Thyroid gland (tissue), 4 donors: ENCODE measurements at places on chromosomes 16 and 17. TPM values are rescaled to one million over a fixed set of nuclear protein-coding genes. Genes with fewer than 3 reads are reported as not detected.

DNA sequence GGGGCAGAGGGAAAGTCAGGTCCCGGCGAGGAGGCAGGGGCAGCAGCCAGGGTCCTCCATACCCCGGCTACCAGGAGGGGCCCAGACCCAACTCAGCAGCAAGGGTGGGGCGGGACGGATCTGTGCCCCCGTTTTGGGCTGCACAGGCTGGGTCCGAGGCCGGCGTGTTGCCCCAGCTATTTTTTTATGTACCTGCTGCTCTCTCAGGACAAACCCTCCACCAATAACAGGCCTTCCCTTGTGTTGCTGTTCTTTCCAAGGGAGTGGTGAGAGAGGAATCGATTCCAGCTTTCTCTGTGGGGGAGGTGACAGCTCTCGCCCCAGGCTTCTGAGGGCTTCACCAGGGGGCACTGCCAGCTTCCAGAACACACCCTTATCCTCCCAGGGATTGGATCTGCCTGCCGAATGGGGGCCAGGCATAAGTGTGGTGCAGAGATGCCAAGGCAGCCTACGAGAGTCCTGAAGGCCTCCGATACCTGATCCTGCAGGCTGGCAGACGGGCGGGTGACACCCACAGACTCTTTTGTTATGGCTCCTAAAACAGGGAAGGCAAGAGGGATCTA, 22.3 kb downstream of the RTN4RL1 start:
- no peak overlapping the region for H3K27ac ChIP-seq
- H3K4me1 ChIP-seq: peaks cover 2% of the 10 kb centered on the region
- H3K4me3 ChIP-seq: no peak overlapping the region

- no peak overlapping the region for H3K27ac ChIP-seq
- no peaks in the 10 kb centered on the region for H3K36me3 ChIP-seq
- H3K27me3 ChIP-seq: no peaks in the 10 kb centered on the region
- DNase-seq: no peak
Observed at GRCh38 chr17:60396412-60396811, 4.5 kb upstream of the USP32 start.

GRCh38 chr16:3762107-3762750, 44.9 kb upstream of the TRAP1 start:
- DNase-seq: no peak
- peaks cover 40% of the 10 kb centered on the region for H3K36me3 ChIP-seq
- H3K4me3 ChIP-seq: no peak overlapping the region
- no peaks in the 10 kb centered on the region for H3K4me1 ChIP-seq

DNA sequence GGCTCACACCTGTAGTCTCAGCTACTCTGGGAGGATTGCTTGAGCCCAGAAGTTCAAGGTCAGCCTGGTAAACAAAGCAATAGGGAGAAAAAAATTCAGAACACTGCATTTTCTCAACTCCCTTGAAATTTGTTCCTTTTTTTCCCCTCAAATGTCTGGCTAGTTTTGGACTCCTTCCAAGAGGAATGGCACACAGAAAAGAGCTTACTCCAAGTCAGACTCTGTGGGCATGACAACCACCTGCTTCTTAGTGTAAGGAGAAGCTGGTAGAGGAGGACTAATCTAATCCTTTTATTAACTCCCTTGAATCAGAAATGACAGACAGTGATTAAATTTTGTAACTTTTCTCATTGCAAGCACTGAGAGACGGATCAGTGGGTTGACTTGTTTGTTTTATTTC, 27.9 kb upstream of the HYDIN start:
- H3K4me1 ChIP-seq: no peaks in the 10 kb centered on the region
- H3K27me3 ChIP-seq: no peaks in the 10 kb centered on the region

The PHOSPHO1 gene
- not detected for total RNA-seq
